ENCODE measurements at places on chromosomes 6 and 20.
A peak's percentile ranks its signal among the peaks of the same experiment; 100 is the strongest.

DNA sequence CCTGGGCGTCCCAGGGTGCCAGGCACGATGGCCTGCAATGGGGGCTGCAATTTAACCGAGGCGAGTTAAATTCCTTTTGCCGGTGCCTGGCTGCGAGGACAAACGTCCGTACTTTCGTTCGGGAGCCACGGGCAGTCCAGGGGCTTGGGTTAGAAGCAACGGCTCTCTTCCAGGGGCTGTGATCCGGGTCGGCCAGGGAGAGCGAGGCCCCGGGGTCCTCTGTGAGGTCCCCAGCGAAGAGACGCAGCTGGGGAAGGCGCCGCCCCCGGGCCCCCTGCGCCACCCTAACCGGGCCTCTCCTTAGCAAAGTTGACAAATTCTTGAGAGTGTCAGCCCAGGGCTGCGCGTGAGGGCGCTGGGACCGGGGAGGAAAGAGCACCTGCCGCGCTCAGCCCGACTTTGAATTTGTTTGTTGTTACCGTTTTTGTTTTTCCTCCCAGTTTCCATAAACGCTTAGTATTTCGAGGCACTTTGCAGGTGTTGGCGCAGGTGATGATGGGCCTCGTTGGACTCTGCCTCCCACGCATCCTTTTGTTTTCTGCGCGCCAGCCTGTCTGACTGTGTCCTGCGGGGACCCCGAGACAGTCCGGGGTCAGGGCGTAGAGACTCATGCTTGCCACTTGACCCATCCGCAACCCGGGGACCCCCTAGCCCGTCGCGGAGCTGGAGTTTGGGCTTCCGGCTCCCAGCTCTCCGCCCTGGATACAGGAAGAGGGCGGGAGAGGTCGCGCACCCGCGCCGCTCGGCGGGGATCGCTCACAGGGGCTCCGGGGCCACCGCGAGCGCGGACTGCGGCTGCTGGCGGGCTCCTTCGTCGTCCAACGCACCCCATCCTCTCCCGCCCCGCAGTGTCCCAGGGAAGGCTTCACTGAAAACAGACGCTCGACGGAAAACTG is 5.8 kb downstream of the OLIG3 start:
- no peak for DNase-seq

DNA sequence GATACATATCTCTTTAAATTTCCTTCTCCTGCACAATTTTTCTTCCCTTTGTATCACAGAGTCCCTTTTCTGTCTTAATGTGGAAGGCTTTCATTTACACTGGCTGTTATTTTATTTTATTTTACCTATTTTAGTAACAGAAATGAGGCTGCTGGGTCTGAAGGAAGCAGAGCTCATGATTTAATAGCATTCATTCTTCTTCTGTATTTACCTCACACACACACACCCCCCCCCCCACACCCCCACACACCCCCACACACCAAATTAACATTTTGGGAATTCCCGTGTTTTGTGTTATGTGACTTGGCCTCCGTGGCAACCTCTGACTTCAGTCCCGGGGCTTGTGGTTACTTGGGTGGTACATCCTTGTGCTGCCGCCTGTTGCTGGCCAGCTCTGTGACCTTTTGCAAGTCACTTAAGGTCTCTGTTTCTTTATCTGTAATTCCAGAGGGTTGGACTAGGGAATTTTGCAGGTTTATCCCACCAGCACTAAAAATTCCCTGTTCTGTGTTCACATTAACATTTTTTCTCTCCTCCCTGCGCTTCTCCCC is 108.8 kb downstream of the TIAM2 start:
- DNase-seq, result peak; percentile 23

DNA sequence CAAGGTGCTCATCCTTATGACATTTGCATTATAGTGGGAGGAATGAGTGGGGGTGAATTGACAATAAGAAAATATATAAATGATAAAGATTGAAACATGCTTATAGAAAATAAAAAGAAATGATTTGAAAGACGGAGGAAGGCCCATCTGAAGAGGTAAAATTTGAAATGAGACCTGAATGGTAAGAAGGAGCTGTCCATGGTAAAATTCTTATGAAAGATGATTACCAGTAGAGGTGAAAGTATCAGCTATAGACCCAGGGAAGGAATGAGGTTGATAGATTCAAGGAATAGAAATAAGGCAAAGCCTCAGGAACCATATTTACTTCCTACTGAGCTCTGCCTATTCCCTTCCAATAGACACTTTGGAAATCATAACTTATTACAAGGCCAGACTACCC is 149.7 kb downstream of the HTR1B start:
- DNase-seq, result no peak

DNA sequence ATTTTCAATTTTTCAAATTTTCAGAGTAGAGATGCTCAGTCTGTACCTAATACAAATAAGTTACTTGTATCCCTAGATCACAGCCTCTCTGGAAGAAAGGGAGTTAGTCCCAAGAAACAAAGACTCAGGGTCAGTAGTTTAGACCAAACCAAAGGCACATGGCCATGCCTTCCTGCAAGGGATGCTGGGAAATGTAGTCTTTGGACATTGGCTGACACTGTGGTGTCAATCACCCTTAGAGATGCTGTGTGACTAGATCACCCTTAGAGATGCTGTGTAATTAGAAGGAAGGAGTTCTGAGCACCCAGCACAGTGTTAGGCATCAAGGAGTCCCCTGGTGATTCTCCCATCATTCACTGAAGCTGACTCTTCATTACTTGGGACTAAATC is 202.1 kb downstream of the NFATC2 start:
- no peak for DNase-seq

GRCh38 chr6:27091661-27092315 is 155.7 kb upstream of the PRSS16 start:
- no peak for DNase-seq

DNA sequence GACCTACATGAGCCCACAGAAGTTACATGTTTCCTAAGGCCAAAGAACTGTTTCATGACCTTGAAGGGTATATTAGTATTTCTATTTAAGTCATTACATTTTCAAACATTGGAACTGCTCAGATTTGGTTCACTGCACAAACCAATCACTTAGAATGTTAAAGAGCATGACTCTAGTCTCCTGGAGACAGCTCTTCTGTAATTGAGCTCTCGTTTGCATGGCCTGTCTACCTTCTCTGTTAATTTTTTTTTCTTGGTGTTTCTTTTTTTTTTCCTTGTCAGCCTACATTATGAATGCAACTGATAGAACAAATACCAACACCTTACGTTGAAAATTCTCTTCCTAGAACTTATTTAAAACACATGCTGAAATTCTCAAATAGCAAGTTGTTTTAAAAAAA is 860.2 kb upstream of the MAP3K7 start:
- no peak for DNase-seq

DNA sequence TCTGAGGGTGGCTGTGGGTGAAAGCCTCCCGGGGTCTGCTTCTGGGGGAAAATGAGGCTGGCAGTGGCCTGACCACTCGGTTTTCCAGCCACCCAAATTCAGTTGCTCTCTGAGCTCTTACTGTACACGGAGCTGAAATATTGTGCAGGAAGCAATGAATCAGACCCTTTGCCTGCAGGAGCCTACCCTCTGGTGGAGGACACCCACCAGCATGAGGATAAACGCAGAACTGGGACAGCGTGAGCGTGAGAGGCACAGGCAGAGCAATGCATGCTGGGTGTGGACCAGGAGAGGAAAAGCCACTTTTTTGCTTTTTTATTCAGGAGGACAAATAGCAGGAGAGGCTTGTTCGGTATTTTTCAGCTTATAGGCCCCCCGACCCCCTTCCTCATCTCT is 298.0 kb downstream of the QKI start:
- no peak for DNase-seq

DNA sequence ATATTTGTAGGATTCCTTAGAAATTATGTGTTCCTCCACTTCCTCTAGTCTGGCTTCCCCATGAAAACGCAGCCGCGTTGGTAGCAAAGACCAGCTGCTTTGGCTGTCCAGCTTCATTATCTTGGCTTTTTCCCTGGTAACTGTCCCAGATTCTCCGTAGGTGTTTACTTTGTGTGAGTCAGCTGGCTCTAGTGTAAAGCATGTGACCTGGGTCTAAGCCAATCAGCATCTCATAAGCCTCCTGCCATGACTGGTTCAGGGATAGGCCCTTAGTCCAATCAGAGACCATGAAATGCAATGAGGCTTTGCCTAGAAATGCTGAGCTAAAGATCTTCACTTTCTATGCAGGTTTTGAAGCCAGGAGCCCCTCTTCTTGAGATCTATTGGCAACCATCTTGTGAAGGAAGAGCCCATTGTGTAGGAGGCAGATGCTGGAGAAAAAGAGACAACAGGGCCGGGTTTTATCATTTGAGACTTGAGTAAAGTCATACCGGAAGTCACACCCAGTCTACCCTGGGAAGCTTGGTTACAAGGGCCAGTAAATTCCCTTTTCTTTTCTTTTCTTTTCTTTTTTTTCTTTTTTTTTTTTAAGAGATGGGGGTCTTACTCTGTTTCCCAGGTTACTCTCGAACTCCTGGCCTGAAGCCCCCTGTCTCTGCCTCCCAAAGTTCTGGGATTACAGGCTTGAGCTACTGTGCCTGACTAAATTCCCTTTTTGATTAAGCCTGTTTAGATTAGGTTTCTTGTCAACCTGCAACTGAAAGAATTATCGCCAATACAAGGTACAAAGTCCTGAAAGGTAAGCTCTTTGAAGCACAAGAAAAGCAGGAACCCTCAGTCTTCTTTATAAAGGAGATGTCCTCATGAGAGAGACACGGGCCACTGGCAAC is 256.5 kb upstream of the RREB1 start:
- DNase-seq, result no peak

GRCh38 chr20:49633643-49634042 is 65.7 kb upstream of the PTGIS start:
- no peak for DNase-seq

- no peak for DNase-seq
These were observed 158.9 kb downstream of the TBXT start for GRCh38 chr6:166008441-166009369.

DNA sequence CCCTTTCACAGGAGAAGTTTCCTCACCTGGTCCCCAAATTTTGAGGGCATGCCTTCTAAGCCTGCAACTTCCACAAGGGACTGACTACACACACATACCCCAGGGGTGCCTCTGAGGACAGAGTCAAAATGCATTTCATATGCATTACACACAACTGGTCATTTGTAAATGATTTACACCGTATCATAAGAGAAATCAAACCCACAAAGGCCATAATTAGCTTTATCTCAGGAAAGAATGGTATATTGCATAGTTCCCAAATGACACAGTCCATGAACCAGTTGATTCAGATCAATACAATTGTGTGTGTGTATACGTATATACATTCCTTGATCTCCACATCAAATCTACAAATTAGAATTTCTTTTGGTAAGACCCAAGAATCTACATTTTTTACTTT is 203.3 kb upstream of the PRDM1 start:
- no peak for DNase-seq
